ENCODE measurements at places on chromosomes 2 and 18.

DNA sequence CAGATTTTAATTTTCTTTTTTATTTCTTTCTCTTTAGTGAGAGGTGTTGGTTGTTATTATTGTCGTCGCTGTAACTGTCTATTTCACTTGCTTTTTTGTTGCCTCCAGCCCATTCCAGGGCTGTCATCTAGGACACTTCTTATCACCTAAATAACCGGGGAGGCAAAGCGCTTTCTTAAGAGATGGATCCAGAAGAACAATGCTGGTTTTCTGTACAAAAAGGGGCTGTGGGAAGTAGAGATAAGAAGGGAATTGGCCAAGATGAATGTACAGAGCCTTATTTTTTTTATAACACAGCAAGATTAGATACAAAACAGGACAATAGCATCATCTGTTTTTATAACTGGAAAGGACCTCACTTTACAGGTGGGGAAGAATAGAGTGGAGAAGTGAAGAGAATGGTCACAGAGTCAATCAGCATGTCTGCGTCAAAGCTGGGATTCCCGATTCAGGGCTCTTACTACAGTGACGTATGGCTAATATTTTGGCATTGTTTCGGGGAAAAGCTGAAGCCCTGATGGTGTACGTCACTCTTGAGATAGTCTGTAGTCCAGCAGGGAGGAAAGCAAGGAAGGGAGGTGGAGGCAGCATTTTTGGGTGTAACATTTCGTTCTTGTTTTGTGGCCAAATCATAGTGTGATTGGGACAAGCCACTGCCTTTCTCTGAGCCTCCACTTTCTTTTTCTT is 23.2 kb downstream of the IL1B start:
- DNase-seq: no peak

DNA sequence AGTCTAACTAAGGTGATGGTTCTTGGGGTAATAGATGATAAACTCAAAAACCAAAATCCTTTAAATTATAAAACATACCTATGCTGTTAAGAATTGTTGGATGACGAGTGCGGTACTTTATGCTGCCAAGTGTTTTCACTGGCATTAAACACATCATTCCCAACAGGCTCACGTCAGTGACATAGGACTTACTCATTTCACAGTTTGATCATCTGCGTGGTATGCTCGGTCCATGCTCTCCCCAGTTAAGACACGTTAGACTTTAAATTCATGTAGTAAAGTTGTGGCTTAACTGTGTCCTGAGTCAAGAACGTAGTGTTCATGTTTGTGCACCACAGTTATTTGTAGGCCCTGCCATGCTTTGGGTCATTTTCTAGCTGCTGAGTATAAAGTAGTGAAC is 125.6 kb upstream of the MYT1L start:
- DNase-seq: peak; percentile 3

- DNase-seq: no peak
Observed at GRCh38 chr2:173092844-173093402, 17.3 kb downstream of the MAP3K20 start.

- DNase-seq: no peak
Observed at GRCh38 chr18:26864658-26865057, 849 bp downstream of the AQP4 start.

DNA sequence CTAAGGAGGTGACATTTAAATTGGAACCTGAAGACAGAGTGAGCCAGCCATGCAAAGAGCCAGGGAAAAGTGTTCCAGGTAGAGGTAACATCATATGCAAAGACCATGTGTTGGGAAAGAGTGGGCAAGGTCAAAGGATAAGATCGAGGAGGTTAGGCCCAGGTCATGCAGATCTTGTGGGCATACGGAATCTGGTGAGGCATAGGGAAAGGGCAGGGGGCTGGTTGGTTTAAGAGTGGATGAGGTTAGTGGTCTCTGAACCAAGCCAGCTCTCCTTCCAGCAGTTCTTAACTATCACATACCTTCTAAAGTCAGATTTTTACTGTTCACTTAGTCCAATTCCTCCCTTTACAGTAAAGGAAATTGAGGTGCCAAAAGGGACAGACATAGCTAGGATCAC is 3.0 kb downstream of the ANKRD53 start:
- no peak for DNase-seq

GRCh38 chr2:167140767-167141166 is 252.5 kb downstream of the XIRP2 start:
- DNase-seq: peak; percentile 97

DNA sequence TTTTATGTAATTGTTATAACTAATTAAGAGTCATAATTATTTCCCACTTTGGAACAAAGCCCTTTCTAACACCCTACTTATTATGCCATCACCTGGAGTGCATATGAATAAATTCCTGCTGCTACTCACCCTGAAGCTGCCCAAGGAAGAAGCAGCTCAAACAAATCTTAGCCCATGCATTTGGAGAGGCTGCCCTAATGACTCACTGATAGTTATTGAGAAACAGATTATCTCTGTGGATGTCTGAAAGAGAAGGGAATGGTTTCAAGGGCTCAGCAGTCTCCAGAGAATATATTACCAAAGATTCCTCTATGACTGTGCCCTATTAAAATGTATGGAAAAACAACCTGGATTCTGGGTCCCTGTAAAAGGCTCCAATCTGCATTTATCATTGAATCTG is 81.0 kb downstream of the GPR39 start:
- peak; percentile 51 for DNase-seq

- DNase-seq: no peak
Observed at GRCh38 chr18:76754351-76754750, 68.0 kb upstream of the ZNF236 start.

- DNase-seq: peak; percentile 54
Observed at GRCh38 chr2:158395166-158395565, 61.4 kb downstream of the CCDC148 start.

DNA sequence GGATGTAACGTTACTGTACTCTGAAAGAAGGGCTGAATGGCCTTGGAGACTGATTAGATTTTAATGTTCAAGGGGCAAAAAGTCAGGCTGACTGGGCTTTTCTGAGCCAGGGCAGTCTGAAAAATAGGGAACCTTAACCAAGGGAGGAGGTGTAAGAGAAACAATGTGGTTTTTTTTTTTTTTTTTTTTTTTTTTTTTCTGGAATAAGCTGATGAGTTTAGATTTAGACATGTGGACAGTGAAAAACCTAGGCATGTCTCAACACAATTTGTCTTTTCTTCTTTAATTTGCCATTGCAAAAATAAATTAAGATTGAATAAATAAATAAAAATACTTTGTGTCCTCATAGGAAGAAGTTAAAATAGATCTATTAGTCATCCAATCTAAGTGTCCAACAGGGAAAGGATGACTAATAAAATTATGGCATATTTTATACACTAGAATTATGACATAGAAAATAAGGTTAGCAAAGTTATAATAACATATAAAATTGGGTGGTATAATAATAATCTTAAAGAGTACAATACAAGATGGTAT is 237.6 kb upstream of the TRIB2 start:
- peak; percentile 4 for DNase-seq

DNA sequence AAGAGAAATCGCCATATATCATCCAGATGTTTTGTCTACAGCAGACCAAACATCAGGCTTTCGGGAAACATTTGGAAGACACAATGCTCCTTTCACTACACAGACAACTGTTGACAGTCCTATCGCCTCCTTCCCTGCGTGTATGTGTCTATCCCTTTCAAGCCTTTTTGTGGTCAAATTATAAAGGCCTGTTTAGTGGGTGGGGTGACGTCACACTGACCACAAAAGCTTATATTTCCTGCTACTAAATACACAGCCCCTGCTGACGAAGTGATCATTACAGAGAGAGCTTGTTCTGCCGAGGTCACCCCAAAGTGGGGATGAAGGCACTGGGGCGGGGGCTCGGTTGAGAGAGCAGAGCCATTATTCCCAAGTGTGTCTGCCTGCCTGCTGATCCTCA is 302.7 kb upstream of the TNP1 start:
- peak; percentile 44 for DNase-seq

DNA sequence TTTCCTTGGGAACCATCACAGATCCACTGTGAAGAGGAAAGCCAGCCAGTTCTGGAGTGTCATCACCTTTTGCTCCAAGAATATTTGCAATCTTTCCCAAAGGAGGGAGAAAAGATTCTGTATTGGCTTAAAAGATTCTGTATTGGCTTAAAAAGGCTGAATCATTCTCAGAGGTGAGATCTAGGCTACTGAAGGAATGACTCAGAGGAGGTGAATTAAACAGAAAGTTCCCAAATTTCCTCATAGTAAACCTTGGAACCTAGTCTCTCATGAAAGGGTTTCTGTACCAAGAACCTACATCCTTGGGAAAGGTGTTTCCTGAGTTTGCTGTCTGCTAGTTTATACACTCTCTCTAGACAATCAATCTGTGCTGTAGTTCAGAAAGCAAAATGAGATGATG is 34.1 kb upstream of the GRB14 start:
- DNase-seq: peak; percentile 78

DNA sequence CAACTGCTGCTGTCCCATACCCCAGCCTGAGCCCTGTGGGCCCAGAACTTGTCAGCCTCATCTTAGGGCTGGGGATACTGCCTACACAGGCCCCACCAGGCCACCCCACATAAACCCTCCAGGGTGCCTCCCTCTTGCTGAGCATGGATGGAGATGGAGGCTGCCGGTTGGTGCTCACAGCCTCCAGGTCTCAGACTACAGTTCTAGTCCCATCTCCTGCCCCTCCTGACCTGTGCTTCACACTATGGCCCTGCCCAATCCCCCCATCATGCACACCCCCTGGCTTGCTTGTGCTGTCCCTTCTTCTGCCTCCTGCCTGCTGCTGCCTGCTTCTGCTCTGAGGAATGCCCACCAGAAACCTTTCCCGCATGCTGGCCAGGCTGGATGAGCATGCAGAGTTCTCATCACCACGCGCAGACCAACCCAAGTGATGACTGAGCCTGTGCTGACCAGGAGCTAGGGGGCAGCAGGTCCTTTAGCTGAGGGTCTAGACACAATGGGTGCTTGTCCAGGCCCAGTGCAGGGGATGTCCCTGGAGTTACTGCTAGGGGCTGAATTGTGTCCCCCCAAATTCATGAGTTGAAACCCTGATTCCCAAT is 138.4 kb upstream of the HS6ST1 start:
- DNase-seq: no peak

- no peak for DNase-seq
Observed at GRCh38 chr18:13268158-13269012, 49.8 kb downstream of the LDLRAD4 start.

GRCh38 chr2:164335947-164336346 is 285.3 kb downstream of the GRB14 start:
- no peak for DNase-seq

DNA sequence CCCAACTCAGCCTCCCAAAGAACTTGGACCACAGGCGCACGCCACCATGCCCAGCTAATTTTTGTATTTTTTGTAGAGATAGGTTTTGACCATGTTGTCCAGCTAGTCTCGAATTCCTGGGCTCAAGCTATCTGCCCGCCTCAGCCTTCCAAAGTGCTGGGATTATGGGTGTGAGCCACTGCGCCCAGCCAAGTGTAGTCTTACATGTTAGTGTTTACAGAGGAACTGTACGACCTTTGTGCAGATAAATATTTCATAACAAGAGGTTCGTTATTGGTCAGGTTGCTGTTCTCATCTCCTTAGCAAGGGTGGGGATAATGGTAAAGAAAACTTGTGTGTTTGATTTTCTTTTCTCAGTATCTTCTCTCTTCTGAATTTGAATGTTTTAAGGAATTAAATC is 46.5 kb downstream of the RALBP1 start:
- no peak for DNase-seq

DNA sequence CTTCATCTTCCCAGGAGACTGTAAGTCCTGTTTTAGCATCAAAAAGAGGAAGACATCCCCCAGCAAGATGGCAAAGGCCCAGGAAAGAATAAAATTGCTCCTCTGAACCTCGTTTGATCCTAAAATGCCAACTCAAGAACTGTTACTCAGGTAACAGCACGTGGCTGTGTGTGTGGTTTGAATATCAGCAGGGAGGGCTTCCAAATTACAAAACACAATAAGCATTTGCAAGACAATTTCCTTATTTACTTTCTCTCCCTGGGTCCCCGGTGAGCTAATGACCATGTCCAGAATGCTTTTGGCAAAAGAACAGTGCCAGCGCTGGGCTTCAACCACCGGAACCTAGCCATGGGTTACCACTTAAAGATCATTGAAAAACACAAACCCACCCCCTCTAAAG is 163.6 kb downstream of the C1D start:
- no peak for DNase-seq

DNA sequence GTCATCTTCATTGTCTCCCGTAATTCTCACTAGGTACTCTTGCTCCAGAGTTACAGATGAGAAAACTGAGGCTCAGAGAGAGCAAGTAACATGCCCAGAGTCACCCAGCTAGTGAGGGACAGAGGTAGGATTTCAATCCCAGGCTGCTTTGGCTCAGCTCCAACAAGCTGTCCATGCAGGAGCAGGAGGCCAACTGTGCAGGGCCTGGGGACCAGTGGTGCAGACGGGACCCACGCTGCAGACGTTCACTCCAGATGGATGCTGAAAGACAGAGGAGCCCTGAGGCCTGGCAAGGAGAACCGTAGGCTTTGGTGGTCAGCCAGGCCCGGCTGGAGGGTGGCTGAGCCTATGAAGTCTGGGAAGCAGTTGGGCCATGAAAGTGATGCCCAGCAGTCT is 102.6 kb downstream of the MCFD2 start:
- no peak for DNase-seq

- DNase-seq: no peak
Observed at GRCh38 chr2:76998704-76999103, 523.5 kb downstream of the LRRTM4 start.

DNA sequence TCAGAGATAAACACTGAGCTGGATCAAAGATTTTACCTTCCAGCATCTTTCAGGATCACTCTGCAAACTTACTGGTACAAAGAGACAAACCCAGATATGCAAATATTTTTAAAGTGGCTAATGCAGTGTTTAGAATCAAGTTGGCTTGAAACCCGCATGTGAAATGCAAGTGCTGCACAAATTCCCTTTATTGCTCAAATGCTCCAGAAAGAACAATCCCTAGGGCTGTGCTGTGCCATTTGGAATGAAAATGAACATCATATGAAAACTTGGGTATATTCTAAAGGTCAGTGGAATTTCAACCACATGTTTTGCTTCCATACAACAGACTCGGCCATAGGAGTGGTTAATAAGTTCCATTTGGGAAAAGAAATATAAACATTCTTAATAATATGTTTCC is 139.1 kb downstream of the VWC2L start:
- no peak for DNase-seq

DNA sequence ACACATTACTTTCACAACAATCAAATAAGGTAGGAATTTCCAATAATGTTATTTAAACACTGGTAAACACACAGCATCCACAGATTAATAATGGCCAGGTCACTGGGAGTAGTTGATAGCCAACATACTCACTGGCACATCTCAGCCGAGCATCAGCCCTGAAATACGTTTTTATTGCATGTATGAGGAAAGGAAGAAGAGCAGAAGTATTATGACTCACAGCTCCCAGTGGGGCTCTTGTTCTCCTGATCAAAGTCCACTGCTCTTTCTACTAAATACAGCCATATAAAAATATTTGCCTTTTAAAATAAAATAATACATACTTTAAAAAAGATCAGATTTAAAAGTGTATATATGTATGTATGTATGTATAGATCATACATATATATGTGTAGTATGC is 999.6 kb downstream of the SUCLG1 start:
- no peak for DNase-seq

DNA sequence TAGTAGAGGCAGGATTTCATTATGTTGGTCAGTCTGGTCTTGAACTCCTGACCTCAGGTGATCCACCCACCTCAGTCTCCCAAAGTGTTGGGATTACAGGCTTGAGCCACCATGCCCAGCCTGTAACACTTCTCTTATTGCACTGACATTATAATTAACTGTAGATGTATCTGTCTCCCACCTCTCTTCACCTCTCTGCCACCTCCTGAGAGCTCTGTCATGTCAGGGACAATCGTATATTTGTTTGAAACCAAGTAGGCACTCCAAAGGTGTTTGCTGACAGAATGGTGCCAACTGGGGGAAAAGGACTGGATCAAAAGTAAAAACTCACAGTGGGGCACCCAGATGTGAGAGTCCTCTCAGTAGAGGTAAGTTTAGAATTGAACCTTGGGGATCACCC is 17.3 kb upstream of the ME2 start:
- no peak for DNase-seq
